ENCODE measurements at places on chromosomes 3 and 15. TPM values are rescaled to one million over a fixed set of nuclear protein-coding genes. Genes with fewer than 3 reads are reported as not detected.

DNA sequence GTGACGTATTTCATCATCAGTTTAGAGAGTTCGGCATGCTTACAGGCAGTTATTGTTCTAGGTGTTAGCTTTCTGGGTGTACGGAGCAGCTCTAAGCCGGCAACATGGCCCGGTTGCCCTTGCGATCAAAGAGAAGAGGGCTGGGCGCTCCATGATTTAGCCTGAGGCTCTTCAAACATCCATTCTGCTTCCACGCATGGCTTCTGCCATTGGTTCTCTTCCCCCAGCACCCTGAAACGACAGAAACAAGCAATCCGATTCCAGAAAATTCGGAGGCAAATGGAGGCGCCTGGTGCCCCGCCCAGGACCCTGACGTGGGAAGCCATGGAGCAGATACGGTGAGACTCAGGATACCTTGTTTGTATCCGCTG, 574 bp downstream of the NGRN start:
- no peak for DNase-seq

GRCh38 chr15:97993310-97993738, 32.8 kb downstream of the ARRDC4 start:
- DNase-seq = no peak

- no peak for DNase-seq
Measured at GRCh38 chr3:154886437-154886836, 193.7 kb upstream of the MME start.

The CHRD gene
- total RNA-seq = 4.6 TPM

The MESP2 gene
- not detected for total RNA-seq

The ADCY5 gene
- 1.3 TPM for total RNA-seq

The IGSF10 gene
- total RNA-seq = 3.3 TPM

The SCN11A gene
- total RNA-seq = 0.03 TPM

Measured in lower leg skin (tissue), 4 donors.